ENCODE measurements at places on chromosomes 1 and 21. TPM values are rescaled to one million over a fixed set of nuclear protein-coding genes. Genes with fewer than 3 reads are reported as not detected.

DNA sequence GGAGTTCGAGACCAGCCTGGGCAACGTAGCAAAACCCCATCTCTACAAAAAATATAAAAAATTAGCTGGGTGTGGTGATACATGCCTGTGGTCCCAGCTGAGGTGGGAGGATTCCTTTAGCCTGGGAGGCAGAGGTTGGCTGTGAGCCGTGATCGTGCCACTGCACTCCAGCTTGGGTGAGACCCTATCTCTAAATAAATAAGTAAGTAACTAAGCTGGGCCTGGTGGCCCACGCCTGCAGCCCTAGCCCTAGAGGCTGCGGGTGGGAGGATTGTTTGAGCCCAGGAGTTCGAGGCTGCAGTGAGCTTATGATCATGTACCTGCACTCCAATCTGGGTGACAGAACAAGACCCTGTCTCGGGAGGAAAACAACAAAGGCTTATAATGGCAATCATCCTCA lies 4.6 kb downstream of the CLIC4 start:
- DNase-seq: no peak

DNA sequence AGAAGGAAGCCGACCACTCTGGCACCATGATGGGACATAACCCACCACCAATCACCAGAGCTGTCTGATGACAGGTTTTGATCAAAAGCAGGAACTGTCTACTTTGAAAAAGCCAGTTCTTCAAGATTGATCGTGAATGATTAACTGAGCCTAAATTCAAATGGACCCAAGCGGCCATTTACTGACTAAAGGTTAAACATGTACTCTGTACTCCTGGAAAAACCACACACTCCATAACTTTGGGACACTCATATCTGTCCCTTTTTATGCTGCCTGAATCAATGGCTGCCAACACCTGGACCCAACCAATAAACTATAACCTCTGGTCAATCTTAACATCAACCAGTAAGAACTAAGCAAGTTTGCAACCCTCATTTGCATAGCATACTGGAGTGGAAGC lies 206.6 kb downstream of the URB2 start:
- no peak for DNase-seq

- DNase-seq: no peak
Measured at GRCh38 chr1:89906088-89906487, 85.3 kb downstream of the LRRC8D start.

DNA sequence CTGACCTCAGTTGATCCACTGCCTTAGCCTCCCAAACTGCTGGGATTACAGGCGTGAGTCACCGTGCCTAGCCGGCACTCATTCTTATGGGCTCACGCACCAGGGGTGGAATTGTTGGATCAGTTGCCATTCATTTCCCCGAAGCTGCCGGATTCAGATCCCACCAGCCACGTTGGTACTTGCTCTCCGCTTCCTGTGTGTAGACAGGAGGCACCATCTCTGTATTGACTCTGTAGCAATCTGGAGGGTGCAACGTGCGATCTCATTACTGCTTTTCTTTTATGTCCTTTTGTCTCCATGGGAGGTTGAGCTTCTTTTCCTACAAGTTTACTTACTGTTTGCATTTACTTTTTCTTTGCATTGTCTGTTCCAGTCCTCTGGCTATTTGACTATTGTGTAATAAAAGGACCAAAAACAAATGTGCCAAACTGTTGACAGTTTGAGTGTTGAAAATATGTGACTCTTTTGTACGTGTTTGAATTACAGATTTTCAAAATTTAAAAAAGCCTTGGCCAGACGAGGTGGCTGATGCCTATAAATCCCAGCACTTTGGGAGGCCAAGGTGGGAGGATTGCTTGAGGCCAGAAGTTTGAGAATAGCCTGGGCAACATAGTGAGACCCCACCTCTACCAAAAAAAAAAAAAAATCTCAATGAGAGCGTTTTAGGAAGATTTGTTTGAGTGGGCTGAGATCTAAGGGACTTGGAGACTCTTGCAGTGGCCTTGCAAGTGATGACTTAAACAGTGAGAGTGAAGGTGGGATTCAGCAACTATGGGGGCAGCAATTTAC lies 39.1 kb downstream of the SPSB1 start:
- DNase-seq: no peak

GRCh38 chr1:93033785-93034184 lies 45.3 kb upstream of the MTF2 start:
- no peak for DNase-seq

DNA sequence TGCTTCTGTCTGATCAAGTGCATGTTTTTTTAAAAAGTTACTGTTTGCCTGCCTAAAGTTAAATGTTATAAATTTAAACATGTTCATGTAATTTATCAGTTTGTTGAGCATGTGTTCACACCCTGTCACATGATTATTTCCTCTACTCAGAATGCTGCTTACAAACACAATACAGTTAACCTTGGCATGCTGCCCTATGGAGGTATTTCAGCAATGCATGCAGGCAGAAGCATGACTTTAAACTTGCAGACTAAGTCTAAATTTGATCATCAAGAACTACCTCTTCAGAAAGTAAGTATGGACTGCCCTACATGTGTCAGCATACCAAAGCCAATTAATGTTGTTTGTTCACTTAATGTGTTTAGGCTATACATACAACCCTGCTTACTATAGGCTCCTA lies 161.6 kb downstream of the LRRC40 start:
- DNase-seq: no peak

GRCh38 chr1:20359451-20360330 lies 69.0 kb downstream of the VWA5B1 start:
- no peak for DNase-seq

GRCh38 chr1:12616709-12617373 lies 1.2 kb downstream of the DHRS3 start:
- peak; percentile 24 for DNase-seq

DNA sequence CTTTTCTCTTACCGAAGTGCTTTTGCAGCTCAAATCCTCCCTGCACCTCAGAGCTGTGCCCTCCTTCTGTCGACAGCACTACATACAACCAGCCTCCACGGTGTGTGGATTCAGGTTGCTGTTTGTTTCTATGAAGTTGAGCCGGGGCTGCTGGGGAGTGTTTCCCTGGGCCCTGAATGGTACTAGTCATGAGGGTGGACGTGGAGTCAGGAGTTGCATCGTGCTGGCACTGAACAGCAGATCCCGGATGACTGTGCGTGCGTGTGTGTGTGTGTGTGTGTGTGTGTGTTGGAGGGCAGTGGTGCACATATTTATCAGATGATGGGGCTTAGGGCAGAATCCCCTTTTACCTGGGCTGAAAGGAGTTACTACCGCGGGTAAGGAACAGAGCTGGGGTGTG lies 47.0 kb downstream of the ACTL8 start:
- no peak for DNase-seq

- peak; percentile 15 for DNase-seq
Measured at GRCh38 chr1:101438359-101438758, 201.5 kb downstream of the S1PR1 start.

DNA sequence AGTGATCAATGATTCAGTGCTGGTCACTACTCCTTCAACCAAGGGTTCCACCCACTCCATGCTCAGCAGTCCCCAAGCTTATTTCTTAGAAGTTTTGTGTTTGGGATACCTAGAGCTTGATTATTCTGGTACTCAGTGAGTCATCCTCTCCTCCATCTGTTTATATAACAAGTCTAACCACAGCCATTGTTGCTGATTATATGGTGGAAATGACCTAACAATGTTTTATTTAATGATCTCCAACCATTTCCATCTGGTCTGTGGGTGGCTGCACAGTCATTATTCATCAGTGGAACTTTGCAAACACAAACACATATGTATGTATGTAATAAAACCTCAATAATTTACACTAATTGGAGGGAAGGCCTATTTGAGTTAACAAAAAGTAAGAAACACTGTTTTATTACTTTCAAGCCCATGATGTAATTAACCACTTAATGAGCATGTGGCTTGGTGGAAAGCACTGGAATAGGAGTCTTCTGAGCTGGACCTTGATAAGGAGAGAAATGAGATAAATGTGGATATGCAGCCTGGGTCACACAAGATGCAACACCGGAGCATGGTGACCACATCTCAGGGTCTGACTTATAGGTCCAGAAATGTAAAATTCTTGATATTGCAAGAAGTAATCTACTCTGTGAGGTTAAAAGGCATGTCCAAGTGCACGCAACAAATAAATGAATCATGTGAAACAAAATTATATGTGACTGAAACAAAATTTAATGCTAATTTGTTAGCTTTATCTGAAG lies 99.0 kb upstream of the WLS start:
- no peak for DNase-seq

- DNase-seq: peak; percentile 17
Measured at GRCh38 chr1:72845381-72845780, 563.0 kb upstream of the NEGR1 start.

GRCh38 chr21:42340187-42341050 lies 10.4 kb downstream of the TFF2 start:
- DNase-seq: no peak

DNA sequence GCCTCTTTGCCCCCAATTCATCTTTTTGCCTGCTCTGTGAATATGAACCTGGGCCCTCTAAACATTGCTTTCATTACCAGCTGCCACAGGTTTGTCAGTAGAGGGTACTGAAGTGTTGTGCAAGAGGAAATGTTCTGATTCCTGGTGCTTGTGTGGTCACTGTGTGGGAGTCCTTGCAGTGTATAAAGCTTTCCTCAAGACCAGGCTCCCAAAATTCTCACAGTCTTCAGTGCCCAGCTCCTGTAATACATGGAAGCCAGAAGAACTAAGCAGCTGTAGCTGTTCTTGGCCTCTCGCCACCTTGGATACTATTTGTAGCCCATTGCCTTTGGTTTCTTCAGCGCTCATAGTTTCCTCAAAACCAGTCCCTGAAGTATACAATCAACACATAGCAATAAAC lies 1046.2 kb downstream of the BRINP3 start:
- DNase-seq: no peak

GRCh38 chr1:222886194-222886854 lies 71.5 kb downstream of the DISP1 start:
- no peak for DNase-seq

DNA sequence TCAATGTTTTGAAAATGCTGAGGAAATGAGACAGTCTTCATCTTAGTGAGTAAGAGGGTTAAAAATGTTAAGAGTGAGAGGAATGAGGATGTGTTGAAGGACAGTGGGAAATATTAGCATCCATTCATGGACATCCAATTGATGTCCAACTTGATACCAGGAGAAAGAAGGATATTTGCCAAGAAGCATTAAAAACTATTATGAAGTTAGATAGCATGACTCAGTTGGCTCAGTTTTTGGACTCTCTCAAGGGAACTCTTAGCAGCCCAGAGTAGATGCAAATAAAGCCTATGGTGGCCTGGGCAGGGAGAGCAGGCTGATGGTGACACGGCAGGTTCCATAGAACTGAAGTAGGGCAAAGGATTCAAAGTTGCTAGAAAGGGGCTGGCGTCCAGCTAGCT lies 171.0 kb downstream of the ZZZ3 start:
- no peak for DNase-seq

DNA sequence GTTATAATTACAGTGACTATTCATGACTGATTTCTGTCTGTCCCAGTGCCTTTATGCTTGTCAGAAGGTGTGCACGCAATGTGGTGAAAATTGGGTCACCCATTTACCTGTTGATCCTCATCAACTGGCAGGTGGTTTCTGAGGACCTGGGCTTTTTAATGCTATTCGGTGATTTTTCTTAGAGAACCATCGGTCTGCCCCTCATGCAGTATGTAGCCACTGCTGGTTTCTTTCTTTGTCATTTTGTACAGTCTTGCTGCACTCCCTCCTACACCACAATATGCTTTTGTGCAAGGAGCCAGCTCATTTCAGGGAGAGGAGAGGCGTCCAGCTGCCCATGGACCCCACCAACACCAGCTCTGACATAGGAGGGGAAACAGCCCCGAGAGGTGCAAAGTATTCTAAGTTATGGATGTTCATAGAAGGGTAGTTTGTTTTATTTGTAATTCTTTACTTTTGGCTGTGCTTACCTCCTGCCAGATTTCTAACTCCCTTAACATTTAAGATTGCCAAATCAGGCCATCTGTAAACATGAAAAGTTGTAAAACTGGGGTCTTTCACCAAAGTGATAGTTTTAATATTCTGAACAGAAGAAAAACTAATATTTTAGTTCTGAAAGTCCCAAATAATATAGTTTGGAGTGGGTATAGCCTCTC lies 325.3 kb downstream of the PTBP2 start:
- DNase-seq: no peak

DNA sequence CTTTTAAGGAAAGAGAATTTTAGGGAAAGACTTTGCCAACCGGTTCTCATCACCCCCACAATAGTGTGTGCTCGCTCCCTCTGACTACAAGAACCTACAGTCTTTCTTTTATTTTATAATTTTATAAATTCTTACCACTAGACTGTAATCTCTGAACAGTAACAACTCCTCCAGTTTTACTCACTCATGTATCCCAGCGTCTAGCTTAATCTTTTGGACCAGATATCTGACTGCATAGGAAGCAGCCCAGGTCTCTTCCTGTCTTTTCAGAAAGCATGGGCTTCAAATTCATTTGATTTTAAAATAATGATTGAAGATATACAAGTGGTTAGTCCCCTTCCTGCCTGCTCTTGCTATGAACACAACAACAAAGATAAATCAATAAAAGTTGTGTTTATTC lies 19.0 kb upstream of the DUSP10 start:
- no peak for DNase-seq

DNA sequence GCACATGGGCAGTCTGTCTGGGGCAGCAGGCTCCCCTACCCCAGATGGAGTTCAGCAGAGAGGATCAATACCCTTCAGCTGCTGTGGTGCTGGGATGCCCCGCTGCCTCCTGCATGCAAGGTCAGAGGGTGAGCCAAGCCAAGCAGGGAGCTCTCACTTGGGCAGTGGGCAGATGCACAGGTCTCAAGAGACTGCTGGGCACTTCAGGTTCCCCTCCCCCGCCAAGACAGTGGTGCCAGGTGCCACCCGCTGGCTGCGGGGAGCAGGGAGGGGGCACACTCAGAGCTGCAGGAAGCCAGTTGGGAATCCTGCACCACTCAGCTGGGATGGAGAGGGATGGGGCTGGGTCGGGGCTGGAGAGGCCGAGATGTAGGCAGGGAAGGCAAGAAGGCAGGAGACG lies 15.8 kb upstream of the EVA1B start:
- no peak for DNase-seq

- DNase-seq: no peak
Measured at GRCh38 chr1:84403347-84403746, 5.1 kb downstream of the DNASE2B start.

DNA sequence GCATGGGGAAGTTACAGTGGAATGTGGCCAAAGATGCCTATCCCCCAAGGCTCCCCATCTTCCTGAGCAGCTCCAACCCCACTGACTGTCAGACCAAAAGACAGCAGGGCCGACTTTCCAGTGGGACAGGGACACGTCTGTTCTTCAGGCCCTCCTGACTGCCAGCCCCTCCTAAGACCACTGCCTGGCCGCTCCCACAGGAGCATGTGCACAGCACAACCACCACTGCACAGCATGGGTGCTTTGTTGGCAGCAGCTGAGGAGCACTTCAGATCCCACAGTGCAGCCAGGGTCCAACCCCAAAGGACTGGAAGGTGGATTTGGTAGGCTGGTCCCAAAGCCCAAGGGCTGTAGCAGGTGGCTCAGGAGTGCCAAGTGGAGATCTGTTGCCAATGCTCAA lies 648.3 kb upstream of the BRINP3 start:
- no peak for DNase-seq

TAS1R1 gene
- not detected for total RNA-seq

HCRTR1 gene
- total RNA-seq: not detected

C8B gene
- not detected for total RNA-seq

HPCAL4 gene
- total RNA-seq: not detected

DCDC2B gene
- total RNA-seq: not detected

KRTAP12-2 gene
- total RNA-seq: not detected

PADI4 gene
- total RNA-seq: not detected

CD84 gene
- total RNA-seq: not detected

TLCD4 gene
- 0.41 TPM for total RNA-seq

ZBTB7B gene
- 23.3 TPM for total RNA-seq

GOLT1A gene
- total RNA-seq: 0.51 TPM

All from endothelial cell (in vitro differentiated cells).